PC-9 (cell line): ENCODE measurements at places on chromosomes 11 and 22.

- peak overlapping the region; percentile 52; the same call in 1 of the 2 replicates for H3K4me3 ChIP-seq
- no peaks in the 10 kb centered on the region for H3K36me3 ChIP-seq
- peaks cover 14% of the 10 kb centered on the region for H3K27me3 ChIP-seq
- H3K4me1 ChIP-seq: no peaks in the 10 kb centered on the region; the same call in 1 of the 2 replicates
Observed at GRCh38 chr11:1574238-1574932, 2.3 kb upstream of the DUSP8 start.

DNA sequence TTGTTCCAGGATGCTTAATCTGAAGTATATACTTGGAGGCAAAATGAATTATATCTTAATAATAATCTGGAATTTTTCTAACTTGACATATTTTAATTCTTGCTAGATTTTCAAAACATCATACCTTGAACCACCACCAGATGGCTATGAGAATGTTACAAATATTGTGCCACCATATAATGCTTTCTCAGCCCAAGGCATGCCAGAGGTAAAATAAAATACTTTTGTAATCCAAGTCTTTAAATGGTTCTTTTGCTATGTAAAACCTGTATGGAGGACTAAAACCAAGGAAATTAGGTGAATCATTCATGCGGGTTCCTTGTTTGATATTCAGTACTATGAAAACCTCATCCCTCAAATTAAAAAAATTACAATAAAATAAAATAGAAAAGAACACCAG is 14.4 kb downstream of the NAALAD2 start:
- H3K27me3 ChIP-seq: no peaks in the 10 kb centered on the region
- no peak overlapping the region for H3K4me3 ChIP-seq
- no peaks in the 10 kb centered on the region for H3K36me3 ChIP-seq
- no peak for DNase-seq
- no peaks in the 10 kb centered on the region for H3K4me1 ChIP-seq

GRCh38 chr22:20829491-20830134 is 29.0 kb downstream of the PI4KA start:
- H3K36me3 ChIP-seq: no peaks in the 10 kb centered on the region
- no peak for DNase-seq
- H3K4me3 ChIP-seq: no peak overlapping the region
- H3K27ac ChIP-seq: no peak overlapping the region
- no peaks in the 10 kb centered on the region for H3K4me1 ChIP-seq

DNA sequence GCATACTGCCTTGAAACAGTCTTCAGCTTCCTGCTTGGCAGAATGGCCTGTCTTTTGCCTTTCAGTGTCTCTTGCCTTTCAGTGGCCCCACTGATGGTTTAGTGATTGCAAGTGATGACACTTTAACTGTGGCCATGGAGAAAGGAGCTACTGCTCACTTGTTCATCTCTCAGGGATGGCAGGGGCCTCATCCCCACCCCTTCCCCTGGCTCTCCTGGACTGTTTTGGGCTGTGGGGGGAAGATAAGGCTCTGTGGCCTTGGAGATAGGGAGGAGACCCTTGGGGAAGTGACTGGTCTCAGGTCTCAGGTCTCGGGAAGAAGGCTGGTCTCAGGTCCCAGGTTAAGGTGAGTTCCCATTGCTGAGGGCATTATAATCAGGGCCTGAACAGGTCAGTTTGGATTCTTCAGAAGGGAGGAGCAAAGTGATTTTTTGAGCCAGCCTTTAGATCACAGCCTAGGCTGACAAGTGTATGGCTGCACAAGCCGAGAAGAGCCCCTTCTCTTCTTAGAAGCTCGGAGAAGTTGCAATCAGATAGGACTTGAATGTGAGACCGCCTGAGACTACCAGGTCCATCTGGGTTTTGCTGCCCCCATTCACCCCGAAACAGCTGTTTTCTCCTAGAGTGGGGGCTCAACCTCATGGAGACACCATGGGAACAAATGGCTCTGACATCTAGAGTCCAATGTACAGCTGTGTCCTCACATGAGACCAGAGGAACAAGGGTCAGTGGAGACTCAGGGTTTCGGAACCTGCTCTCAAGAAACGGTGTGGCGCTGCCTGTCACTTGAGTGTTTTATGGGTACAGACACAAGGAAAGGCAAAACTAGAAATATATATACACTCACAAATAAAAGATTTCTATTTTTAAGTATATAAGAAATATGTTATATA is 15.9 kb upstream of the P2RY2 start:
- H3K4me3 ChIP-seq: peak overlapping the region; percentile 24; the same call in 1 of the 2 replicates
- H3K36me3 ChIP-seq: no peaks in the 10 kb centered on the region

DNA sequence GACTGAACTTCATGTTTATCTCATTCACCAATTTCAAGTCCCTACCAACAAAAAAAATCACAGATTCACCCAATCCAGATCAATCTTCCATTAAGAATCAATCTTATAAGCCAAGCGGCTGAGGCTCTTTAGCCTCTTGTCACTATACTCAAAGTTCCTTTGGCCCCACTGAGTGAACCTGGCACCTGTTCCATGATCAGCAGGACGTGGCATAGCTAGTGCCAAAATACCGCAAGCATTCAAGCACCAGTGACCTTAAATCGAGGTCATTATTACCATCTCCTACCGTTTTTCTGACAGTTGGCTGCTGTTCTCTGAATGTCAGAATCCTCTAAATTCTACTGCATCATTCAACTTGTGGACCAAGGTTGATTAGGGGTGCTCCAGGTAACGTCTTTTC is 141.2 kb downstream of the CADM1 start:
- H3K4me3 ChIP-seq: no peak overlapping the region
- no peaks in the 10 kb centered on the region for H3K36me3 ChIP-seq
- no peaks in the 10 kb centered on the region for H3K4me1 ChIP-seq
- no peaks in the 10 kb centered on the region for H3K27me3 ChIP-seq
- no peak overlapping the region for H3K27ac ChIP-seq
- DNase-seq: no peak
